Skeletal muscle cell (primary cell): ENCODE measurements at places on chromosomes 16 and 17.

DNA sequence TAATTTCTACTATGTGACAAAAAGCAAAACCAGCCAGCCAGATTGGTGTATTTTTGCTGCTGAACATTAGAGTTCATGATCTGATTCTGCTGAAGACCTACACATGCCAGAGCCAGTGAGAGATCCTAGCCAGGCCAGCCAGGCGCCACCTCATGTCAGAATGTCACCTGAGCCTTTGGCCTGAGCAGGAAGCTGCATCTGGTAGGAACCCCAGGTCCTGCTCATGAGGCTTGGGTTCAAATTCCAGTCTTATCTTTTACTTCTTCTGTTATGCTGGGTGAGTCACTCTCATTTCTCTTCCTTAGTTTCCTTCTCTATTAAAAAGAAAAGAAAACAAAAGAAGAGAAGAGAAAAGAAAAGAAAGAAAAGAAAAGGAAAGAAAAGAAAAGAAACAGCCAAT lies 585.1 kb upstream of the CDH5 start:
- DNase-seq: no peak

DNA sequence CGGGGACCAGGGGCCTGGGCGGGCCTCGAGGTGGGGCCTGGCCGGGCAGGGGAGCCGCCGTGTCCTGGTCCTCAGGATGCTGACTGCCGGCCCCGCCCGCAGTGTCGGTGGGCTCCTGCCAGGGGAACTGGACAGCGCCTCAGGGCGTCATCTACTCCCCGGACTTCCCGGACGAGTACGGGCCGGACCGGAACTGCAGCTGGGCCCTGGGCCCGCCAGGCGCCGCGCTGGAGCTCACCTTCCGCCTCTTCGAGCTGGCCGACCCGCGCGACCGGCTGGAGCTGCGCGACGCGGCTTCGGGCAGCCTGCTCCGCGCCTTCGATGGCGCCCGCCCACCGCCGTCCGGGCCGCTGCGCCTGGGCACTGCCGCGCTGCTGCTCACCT lies 2.3 kb upstream of the PAQR4 start:
- DNase-seq: no peak

GRCh38 chr17:8709006-8709405 lies 35.6 kb downstream of the CCDC42 start:
- DNase-seq: no peak

DNA sequence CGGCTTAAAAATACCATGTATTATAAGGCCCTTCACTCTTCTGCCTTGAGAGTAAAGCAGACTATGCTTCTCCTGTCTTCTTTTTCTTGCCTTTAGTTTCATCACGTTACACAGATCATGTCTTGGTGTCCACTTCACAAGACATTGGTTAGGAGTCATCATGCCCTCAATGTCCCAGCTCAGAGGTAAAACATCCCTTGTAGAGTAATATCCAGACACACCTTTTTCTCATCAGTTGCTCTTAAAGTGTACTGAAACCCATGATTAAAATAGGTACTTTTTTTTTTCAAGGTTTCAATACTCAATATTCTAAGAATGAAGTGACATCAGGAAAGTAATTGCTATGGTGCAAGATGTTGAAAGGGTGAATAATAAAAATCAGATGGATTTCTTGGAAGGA lies 267.8 kb downstream of the PMP22 start:
- no peak for DNase-seq

DNA sequence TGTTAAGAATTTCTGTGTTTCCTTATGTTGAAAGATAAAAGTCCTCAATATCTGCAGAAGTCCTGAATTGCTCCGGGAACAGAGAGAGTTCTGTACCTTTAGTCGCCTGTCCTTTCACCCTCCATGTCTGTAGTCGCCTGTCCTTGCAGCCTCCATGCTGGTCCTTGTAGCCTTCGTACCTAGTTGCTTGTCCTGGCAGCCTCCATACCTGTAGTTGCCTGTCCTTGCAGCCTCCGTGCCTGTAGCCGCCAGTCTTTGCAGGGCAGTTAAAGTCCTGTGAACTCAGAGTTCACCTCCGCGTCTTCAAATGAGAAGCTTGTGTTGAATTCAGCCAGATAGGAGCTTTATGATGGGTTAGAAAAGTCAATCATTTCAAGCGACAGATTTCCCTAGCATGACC lies 19.5 kb upstream of the ITGAX start:
- no peak for DNase-seq
